ENCODE measurements at places on chromosomes 16 and 17. TPM values are rescaled to one million over a fixed set of nuclear protein-coding genes. Genes with fewer than 3 reads are reported as not detected.

Gene AIPL1
- not detected for total RNA-seq

Gene IRF8
- total RNA-seq: 27.0 TPM

Gene HSD11B2
- total RNA-seq: not detected

Gene PIGL
- total RNA-seq: 124 TPM

Gene CFAP119
- 0.27 TPM for total RNA-seq

Gene METRN
- total RNA-seq: 28.9 TPM

Gene TLCD3B
- not detected for total RNA-seq

Gene TP53TG3B
- total RNA-seq: not detected

Gene SMIM5
- 0.28 TPM for total RNA-seq

Gene BRICD5
- 43.1 TPM for total RNA-seq

Gene TNRC6C
- total RNA-seq: 41.1 TPM

Gene SCIMP
- total RNA-seq: 13.4 TPM

Gene KRT28
- total RNA-seq: not detected

Gene CES1
- 24.8 TPM for total RNA-seq

Gene KRT9
- total RNA-seq: not detected

Gene TBC1D3B
- 4.0 TPM for total RNA-seq

Gene MYH1
- total RNA-seq: not detected

Data from thoracic aorta (tissue), 2 donors.